ENCODE measurements at places on chromosomes 3 and 15.

DNA sequence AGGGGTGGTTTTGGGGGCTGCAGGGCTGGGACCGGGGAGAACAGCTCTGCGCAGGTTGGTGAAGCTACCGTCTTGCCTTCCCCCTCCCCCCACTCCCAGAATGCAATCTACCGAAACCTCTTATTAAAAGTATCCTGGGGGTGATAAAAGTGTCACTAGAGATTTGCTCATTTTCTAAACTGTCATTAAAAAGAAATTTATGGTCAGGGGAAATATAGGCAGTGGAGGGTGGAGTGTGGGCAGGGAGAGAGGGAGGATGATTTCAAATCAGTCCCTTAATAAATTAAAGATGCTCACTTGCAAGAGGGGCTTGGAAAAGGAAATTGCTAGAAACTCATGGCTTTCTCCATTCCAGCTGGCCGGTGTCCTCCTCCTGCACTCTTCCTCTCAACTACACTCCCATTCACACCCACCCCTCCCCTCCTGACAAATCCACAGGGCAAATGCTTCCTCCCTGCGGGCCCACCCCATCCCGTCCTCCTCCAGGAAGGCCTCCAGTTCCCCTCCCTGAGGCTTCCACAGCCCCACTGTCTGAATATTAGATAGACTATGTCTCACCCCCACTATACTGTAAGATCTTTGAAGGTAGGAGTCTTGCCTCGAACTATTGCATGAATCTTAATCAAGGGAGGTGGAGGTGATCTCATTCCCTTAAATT is 83.9 kb downstream of the TLE3 start:
- no peak for DNase-seq

GRCh38 chr3:193553586-193553985 is 1.1 kb downstream of the ATP13A4 start:
- no peak for DNase-seq

DNA sequence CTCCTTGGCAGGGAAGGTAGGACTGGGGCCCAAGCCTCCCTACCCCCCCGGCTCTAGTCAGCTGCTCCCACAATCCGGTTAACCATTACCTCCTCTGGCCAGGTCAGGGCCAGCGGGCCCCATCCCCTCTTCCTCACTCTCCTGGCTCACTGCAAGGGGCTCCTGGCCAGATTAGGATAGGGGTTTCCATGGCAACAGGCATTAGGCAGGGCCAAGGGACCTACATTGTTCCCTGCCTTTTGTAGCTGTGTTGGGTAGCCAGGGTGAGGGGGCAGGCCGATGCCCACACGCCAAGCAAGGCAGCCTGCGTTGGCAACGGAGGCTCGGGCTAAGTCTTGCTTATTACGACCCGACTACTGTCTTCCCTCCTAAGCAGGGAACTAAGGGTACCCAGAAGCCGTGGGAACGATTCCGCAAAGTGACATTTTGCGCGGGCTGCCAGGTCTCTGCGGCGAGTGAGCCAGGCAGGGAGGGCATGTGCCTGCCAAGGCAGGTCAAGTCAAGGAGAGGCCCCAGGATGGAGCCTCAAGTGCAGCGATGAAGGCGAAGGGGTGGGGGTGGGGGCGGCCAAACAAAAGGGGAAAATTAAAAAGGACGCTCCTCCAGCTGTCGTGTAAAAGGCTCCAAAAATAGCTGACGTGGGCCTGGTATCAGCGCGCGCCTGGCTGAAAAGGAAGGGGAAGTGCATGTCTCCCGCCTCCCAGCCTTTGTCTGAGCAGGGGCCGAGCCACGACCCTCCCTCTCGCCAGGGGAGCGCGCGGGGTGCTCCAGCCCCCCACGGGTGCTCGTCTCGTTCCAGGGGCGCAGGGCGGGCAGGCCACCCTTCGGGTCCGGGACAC is 919 bp downstream of the IDH2 start:
- no peak for DNase-seq

DNA sequence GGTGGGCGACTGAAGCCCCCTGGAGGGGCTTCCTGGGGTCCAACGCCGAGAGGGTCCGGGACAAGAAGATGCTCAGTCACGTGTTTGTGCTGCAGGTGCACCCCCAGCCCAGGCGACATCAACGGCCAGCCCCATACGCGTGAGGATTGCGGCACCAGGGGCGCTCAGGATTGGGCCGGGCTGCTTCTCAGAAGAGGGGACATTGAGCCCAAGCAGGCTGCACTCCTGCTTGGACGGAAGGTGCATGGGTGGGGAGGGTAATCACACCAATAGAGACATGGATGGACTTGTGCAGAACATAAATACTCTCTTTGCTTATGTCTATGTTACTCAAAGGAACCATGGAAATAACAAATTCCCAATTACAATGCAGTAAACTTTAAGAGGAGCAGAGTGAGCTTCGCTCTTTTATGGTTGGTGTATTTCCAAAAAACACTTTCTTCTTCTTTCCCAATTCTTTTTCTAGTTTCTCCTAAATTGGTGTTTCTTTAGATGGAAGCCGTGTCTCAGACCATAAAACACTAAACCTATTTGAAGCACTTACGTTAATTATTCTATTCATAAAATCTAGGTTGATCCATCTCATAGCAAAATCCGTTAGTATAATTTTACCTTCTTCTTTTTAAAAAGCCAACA is 182.7 kb downstream of the GOLGA6L6 start:
- no peak for DNase-seq

DNA sequence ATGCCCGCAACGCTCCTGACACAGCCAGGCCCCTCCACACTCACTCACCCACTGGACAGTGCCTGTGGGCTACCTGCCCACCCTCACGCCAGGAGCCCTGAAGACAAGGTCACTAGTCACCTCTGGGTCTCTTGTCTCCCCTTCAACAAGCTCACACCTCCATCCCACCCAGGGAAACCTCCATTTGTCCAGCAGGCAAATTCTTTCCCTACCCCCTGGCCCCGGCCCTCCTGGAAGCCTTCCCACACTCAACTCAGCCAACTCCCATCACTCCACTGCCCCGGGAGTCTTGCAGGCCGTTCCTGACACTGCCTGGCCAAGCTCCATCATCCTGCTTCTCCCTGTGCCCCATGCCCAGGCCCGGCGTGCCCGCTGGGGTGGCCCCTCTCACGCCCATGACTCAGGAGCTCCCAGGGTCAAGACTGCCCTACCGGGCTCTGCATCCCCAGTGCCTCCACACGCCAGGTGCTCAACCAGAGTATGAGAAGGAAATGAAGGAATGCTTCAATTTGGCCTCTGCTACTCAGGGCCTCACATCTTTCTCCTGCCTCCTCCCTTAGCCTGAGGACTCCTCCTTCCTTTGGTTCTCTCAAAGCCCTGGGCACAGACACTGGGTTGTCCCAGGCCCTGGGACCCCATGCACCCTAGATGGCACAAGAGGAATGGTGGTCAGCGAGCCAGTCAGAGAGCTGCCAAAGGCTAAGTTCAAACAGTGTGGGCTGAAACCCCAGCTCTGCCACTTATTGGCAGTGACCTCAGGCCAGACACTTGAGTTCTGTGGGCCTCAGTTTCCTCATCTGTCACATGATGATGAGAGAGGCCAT is 88.6 kb downstream of the SEC22A start:
- DNase-seq = no peak

- no peak for DNase-seq
Measured at GRCh38 chr3:58204720-58205119, 6.1 kb downstream of the DNASE1L3 start.
